ENCODE measurements at places on chromosomes 11 and 22. TPM values are rescaled to one million over a fixed set of nuclear protein-coding genes. Genes with fewer than 3 reads are reported as not detected.

DNA sequence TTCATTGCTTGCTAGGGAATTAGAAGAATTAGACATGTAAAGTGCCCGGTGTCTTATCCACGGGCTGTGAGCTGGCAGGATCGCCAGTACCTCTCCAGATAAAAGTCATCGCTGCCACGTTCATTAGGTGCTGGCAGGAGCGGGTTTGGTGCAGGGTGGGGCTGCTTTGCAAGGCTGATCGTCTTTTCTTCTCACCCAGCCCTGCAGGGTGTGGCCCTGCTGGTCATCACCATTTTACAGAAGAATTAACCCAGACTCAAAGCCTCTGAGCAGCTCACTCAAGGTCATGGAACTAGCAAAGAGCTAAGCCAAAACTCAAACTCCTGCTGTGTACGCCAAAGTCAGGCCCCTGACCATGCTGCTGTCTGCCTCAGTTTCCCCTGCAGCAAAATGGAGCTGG is 6.1 kb upstream of the FGF4 start:
- H3K4me1 ChIP-seq: no peaks in the 10 kb centered on the region
- H3K36me3 ChIP-seq: no peaks in the 10 kb centered on the region
- H3K27ac ChIP-seq: no peak overlapping the region
- H3K4me3 ChIP-seq: no peak overlapping the region
- no peaks in the 10 kb centered on the region for H3K27me3 ChIP-seq

Gene FAM227A
- total RNA-seq: 3.4 TPM

GRCh38 chr11:69051381-69052342 is 2.9 kb downstream of the TPCN2 start:
- no peak for DNase-seq
- no peak overlapping the region for H3K27ac ChIP-seq

DNA sequence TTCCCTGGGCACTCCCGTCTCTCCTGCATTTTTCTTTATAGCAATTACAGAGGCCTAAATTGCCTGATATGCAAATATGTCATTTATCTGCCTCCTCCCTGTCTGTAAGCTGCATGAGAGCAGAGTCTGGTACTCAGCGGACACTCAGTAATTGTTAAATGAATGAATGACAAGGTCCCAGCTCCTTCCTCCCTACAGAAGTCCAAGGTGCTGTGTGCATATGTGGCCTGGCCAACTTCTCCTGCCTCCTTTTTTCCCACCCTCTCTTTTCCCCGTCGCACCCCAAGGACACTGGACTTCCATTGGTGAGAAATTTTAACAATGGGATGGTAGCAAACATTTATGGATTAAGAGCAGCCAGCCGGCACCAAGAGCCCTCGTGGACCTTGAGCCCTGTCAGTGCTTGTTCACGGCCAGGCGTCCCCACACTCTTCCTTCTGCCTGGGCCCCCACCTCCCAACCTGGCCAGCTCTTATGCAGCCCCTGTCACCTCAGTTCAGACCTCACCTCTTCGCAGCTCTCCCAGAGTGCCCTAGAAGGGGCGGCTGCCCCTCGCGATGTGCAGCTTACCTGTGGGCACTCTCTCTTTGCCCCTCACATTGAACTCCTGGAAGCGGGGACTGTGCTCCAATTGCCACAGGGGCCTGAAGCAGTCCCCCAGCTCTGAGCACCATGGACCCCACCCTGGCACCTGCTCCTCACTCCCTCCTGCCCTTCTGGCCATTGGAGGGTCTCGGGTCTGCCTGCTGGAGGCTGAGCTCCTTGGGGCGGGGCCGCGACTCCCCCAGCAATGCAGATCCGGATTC is 1.5 kb downstream of the TMPRSS6 start:
- H3K36me3 ChIP-seq: no peaks in the 10 kb centered on the region
- H3K27me3 ChIP-seq: no peaks in the 10 kb centered on the region
- no peak overlapping the region for H3K27ac ChIP-seq
- H3K4me1 ChIP-seq: no peaks in the 10 kb centered on the region

GRCh38 chr11:71372693-71373657 is 75.2 kb downstream of the DHCR7 start:
- H3K36me3 ChIP-seq: no peaks in the 10 kb centered on the region
- no peaks in the 10 kb centered on the region for H3K27me3 ChIP-seq

- no peak overlapping the region for H3K27ac ChIP-seq
- H3K27me3 ChIP-seq: no peaks in the 10 kb centered on the region
- no peak for DNase-seq
- H3K4me1 ChIP-seq: no peaks in the 10 kb centered on the region
These were observed 38.4 kb downstream of the KCNC1 start for GRCh38 chr11:17772704-17773600.

Gene CCDC117
- 16.8 TPM for total RNA-seq

- DNase-seq: no peak
- H3K27ac ChIP-seq: no peak overlapping the region
- no peaks in the 10 kb centered on the region for H3K27me3 ChIP-seq
- no peaks in the 10 kb centered on the region for H3K36me3 ChIP-seq
- peaks cover 17% of the 10 kb centered on the region for H3K4me1 ChIP-seq
These were observed 5.0 kb downstream of the TP53I11 start for GRCh38 chr11:44945666-44946065.

DNA sequence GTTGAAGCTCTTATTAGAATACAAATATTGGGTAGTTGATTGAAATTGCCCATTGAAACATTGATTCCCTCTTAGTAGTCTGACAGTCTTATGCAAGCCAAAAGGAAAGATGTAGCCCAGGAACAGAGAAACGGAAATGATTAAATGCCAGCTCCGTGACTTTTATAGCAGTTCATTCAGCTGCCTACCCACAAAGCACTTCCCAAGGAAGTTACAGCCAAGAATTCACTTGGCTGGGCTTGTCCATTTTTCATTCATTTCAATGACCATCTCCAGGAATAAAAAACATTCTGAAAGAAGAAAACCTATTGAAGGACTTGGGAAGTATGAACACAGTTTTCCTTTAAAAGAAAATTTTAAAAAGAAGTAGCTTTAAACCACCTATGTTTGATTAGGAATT is 62.0 kb downstream of the NCAM1 start:
- H3K4me1 ChIP-seq: no peaks in the 10 kb centered on the region
- no peak overlapping the region for H3K27ac ChIP-seq
- H3K27me3 ChIP-seq: no peaks in the 10 kb centered on the region
- DNase-seq: no peak

DNA sequence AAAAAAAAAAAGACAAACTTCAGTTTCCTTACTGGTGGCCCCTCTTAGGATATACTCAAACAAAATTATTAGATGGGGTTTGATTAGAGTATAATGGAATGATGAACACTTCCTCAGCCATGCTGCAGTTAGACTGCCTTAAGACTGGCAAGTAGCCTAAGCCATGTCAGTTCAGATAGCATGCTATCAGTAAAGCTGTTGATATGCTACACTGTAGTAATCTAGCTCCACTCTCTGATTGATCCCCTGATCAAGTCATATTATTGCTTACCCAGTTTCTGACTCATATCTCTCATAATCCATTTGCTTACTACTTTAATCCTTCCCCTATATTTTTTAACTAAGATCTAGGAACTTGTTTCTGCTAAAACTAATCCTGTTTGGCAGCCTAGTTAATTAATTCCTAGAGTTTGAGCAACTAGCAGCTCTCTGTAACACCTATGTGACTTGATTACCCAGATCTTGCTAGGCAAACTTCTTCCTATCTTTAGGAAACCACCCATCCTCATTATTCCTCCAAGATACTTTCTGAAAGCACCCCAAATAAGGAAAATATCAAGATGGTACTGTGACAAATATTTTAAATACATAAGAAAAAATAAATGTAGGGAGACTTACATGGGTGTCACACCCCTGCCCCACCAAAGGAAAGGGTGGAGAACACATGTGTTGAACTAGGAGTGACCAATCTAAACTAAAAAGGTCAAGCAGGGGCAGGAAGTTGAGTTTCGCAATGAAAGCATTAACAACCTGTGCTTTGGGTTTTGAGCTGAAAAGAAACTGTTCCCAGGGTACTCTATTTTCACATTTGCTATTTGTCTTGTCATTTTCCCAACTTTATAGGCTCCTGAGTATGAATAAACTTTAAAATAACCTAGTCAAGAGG is 43.2 kb downstream of the PIK3C2A start:
- no peak for DNase-seq
- no peaks in the 10 kb centered on the region for H3K4me1 ChIP-seq
- no peak overlapping the region for H3K4me3 ChIP-seq
- no peaks in the 10 kb centered on the region for H3K27me3 ChIP-seq

DNA sequence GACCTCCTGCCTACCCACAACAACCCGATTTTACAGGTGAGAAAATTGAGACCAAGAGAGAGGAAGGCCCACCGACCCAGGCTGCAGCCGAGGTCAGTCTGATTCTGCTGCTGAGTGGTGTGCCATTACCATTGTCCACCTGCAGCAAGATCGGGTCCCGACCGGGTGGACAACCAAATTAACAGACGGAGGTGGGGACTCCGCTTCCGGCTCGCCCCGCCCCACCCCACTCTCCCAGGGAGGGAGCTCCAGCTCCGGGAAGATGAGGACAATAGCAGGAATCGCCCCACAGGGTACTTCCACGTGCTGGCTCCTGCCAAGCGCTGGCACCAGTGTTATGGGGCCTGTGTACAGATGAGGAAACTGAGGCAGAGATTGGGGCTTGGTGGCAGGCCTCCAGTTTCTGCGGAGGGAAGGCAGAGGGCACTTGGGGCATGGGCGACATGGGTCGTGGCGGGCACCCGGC is 425 bp upstream of the KDELR3 start:
- peak overlapping the region; percentile 66 for H3K4me3 ChIP-seq
- DNase-seq: no peak
- no peaks in the 10 kb centered on the region for H3K27me3 ChIP-seq
- H3K4me1 ChIP-seq: no peaks in the 10 kb centered on the region
- H3K27ac ChIP-seq: no peak overlapping the region

DNA sequence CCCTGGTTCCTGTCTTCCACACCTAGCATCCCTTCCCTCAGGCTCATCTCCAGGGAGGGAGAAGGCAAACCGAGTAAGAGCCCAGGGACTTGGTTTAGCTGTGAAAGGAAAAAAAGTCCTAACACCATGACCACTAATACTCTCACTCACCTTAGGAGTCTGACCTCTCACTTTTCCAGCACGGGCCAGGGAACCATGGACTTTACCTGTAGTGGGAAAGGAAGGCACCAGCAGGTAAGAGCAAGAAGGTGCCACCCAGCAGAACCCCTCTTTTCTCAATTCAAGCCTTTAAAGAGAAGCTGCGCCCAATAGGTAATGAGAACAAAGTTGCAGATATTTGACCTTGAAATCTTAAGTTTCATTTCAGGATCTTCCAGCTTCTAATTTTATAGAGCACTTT is 1.1 kb downstream of the FAU start:
- H3K27ac ChIP-seq: no peak overlapping the region
- peaks cover 2% of the 10 kb centered on the region for H3K4me1 ChIP-seq
- H3K4me3 ChIP-seq: peak overlapping the region; percentile 99
- H3K27me3 ChIP-seq: no peaks in the 10 kb centered on the region
- no peak for DNase-seq

DNA sequence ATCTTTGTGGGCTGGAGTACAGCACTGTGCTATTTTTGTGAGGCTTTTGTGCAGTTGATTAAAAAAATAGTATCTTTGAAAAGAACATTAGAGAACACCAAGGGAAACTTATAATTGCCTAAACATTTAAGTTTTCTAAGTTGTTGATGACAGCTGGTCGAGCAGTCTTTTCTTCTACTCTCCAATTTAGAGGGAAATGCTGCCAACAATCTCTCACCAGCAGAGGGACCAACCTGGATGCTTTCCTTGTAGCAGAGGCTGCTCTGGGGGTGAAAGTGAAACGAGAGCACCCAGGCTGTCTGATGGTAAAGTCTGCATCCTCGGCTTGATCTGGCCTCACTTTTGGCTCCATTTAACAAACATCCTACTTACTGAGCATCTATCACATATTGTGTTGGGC is 1286.5 kb upstream of the TENM4 start:
- no peak overlapping the region for H3K4me3 ChIP-seq
- no peak for DNase-seq
- H3K27me3 ChIP-seq: no peaks in the 10 kb centered on the region
- H3K27ac ChIP-seq: no peak overlapping the region

GRCh38 chr11:1879941-1880720 is 11.6 kb downstream of the PRR33 start:
- H3K27ac ChIP-seq: no peak overlapping the region
- peak; percentile 76 for DNase-seq
- H3K36me3 ChIP-seq: no peaks in the 10 kb centered on the region
- no peaks in the 10 kb centered on the region for H3K4me1 ChIP-seq
- H3K4me3 ChIP-seq: no peak overlapping the region

GRCh38 chr11:131999084-131999483 is 628.7 kb downstream of the NTM start:
- no peaks in the 10 kb centered on the region for H3K4me1 ChIP-seq
- no peak overlapping the region for H3K27ac ChIP-seq
- DNase-seq: peak; percentile 85
- H3K36me3 ChIP-seq: no peaks in the 10 kb centered on the region

GRCh38 chr11:68872216-68873003 is 30.7 kb upstream of the CPT1A start:
- no peak for DNase-seq
- no peak overlapping the region for H3K27ac ChIP-seq
- H3K36me3 ChIP-seq: no peaks in the 10 kb centered on the region
- no peaks in the 10 kb centered on the region for H3K27me3 ChIP-seq

Gene ACR
- 1.6 TPM for total RNA-seq

- no peaks in the 10 kb centered on the region for H3K27me3 ChIP-seq
- no peak overlapping the region for H3K4me3 ChIP-seq
- no peak overlapping the region for H3K27ac ChIP-seq
- H3K36me3 ChIP-seq: no peaks in the 10 kb centered on the region
These were observed 109.8 kb downstream of the ZBTB16 start for GRCh38 chr11:114169321-114169749.

DNA sequence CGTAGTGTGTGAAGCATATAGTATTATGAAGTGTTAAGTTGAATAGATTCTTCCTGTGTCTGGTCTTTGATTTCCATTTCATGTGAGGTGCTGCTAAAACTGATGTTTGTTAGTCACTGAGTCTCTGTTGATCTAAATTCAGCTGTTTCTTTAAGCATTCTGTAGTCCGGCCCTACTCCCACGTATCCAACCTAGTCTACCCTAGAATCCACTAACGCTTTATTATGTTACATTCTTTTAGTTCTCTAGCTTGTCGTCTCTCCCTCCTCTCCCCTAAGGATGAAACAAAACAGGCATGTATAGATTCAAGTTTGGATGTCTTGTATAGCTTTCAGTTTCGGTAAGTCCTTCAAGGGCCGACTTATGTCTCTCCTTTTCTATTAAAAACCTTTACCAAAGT is 4.1 kb downstream of the WEE1 start:
- peaks cover 8% of the 10 kb centered on the region for H3K36me3 ChIP-seq
- peaks cover 3% of the 10 kb centered on the region for H3K4me1 ChIP-seq
- peak overlapping the region; percentile 35 for H3K27ac ChIP-seq

GRCh38 chr11:19259487-19260345 is 19.0 kb upstream of the E2F8 start:
- no peaks in the 10 kb centered on the region for H3K36me3 ChIP-seq
- H3K4me1 ChIP-seq: no peaks in the 10 kb centered on the region
- DNase-seq: peak; percentile 58
- no peaks in the 10 kb centered on the region for H3K27me3 ChIP-seq

Data from kidney (tissue), 22 donors.